ENCODE measurements at places on chromosomes 4 and X.

GRCh38 chr4:185405296-185405999, 8.8 kb downstream of the ANKRD37 start:
- no peak for DNase-seq

- DNase-seq, result no peak
These were observed 236.1 kb upstream of the EDNRA start for GRCh38 chr4:147244786-147245185.

DNA sequence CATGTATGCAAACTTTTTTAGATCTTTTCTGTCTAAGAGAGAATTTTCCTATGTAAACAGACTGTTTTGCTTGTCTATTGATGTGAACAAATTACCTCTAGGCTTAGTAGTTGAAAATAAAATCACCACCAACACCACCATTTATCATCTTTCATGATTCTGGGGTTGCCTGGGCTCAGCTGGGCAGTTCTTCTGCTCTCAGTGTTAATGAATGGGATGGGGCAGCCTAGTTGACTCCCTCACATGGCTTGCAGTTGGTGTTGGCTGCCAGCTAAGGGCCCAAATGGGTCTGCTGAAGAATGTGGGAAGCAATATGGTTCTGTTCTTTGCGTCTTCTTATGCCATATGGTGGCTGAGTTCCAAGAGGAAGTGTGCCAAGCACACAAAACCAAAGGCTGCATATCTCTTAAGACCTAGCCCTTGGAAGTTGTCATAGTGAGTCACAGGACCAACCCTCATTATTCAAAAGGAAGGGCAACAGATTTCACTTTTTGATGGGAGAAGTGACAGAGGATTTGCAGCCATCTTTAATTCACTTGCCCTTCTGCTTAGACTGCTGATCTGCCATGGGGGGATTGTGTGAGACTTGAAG, 17.9 kb downstream of the REELD1 start:
- DNase-seq, result no peak

- DNase-seq, result no peak
These were observed 59.2 kb upstream of the GUCY1A1 start for GRCh38 chr4:155607481-155607880.

DNA sequence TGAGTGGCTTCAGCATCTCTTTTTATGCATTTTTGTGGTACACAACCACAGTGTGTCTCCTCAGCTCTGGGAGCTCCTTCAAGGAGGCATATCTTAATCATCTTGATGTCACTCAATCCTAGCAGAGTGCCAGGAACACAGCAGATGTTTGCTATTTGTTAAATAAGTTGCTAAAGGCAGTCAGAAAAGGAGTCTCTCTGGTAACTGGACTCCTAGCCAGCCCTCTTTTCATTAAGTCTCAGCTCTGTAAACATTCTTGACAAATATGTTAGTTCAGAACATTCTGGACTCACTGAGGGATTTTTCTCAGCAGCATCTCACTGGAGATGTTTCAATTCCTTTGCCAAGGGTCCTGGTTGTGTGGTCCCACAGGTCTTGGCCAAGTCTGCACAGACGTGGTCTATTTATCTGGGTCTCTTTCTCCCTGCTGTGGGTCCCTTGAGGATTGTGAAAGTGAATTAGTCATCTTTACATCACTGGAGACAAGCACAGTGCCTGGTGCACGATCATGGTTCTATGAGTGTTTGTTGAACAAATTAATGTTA, 20.3 kb upstream of the FAM9C start:
- DNase-seq, result no peak

GRCh38 chr4:133887723-133888122, 313.9 kb downstream of the PABPC4L start:
- DNase-seq, result no peak

DNA sequence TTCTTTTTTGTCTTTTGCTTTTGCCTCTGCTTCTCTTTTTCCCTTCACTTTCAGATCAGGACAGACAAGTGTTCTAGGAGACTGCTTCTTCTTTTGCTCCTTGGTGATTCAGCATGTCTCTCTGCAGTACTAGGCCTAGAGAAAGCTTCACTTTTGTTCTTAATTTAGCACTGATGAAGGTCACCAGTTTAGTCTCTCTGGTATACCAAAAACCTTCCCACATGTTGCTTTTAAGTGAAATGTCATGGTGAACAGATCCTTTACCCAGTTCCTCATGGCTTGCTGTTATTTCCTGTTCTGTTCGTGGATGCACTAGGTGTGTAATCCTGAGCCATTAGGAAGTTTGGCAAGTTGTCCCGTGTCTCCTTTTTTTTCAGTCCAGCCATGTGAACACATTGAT, 53.3 kb downstream of the NBDY start:
- no peak for DNase-seq

DNA sequence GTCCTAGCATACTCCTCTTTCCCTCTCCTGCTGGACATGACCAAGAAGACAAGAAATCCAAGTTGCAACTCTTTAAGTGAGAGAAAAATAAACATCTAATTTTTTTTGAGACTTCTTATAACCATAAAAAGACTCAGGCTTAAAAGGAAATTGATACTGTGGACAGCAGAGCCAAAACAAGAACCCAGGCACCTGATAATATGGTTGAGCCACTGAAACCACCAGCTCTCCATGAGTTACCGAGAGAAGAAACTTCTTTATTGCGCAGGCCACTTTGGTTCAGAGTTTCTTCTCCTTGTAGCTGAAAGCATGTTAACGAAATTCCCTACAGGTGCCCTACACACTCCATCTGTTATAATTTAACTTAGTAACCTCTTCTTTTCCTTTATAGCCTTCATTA, 11.3 kb upstream of the SPCS3 start:
- no peak for DNase-seq

DNA sequence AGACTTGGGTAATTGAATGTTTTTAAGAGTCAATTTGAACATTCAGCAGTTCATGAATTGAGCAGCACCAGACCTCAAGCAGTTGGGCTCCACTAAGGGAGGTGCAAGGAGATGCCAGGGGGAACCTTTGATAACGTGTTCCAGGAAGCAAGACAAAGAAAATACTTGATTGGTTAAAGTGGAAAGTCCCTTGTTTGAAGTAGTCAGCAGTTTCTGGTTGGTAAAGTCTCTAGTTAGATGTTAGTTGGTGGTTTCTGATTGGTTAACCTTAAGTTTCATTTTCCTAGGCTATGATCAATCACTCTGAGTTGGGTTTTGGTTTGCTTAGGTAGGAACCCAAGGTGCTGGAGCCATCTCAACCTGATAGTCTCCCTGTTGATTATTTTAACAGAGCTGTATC, 4.0 kb downstream of the HERC6 start:
- DNase-seq, result peak; percentile 27

GRCh38 chr4:10015140-10015753, 6.0 kb downstream of the SLC2A9 start:
- no peak for DNase-seq

DNA sequence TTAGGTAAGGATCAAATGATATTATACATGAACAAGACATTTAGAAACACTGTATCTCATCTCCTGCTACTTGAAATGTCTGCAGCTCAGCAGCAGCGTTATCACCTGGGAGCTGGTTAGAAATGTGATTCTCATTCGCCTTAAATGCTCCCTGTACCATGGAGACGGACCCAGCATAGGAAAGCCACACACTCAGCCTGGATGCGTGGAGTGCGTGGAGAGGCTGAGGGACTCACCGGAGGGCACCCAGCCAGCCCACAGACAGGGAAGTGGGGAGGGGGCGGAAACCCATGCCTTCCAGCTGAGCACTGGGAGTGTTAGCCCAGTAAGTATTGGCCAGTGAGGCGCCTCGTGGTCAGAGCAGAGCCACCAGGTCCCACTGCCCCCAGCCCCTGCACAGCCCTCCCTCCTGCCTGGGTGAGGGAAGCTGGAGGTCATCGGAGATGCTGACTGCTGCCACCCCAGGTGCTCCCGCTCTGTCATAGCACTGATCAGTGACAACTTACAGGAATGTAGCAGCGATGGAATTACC, 15.2 kb downstream of the SUPT20HL1 start:
- no peak for DNase-seq

GRCh38 chr4:156732634-156733033, 239.0 kb downstream of the PDGFC start:
- DNase-seq, result no peak

DNA sequence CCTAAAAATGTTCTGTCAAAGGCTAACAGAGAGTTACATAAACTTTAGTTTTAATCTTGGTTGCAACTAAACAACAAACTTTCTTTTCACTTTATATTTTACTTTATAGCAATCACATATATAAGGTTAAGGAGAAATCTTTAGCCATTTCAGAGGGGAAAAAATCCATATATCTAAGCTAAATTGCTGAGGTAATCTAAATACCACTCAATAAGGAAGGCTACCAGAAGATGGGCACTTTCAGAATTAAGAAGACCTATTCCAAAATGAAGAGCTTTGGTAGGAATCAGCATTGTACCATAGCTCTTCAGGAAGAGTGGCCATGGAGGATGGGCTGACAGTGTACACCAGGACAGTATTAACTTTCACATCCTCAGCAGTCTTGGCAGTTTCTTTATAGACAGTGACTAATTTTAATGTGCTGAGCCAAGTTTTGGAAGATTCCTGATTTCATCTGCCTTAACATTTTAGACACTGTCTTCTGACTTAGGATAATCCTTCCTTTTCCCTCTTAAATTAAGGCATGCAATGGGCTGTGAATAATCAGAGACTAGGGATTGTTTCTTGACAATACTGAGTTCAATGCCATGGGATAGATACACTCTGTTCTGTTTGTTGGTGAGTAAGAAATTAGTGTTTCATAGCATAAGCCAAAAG, 7.1 kb downstream of the FAT4 start:
- no peak for DNase-seq

GRCh38 chr4:152667781-152668180, 12.0 kb downstream of the TMEM154 start:
- DNase-seq, result no peak

DNA sequence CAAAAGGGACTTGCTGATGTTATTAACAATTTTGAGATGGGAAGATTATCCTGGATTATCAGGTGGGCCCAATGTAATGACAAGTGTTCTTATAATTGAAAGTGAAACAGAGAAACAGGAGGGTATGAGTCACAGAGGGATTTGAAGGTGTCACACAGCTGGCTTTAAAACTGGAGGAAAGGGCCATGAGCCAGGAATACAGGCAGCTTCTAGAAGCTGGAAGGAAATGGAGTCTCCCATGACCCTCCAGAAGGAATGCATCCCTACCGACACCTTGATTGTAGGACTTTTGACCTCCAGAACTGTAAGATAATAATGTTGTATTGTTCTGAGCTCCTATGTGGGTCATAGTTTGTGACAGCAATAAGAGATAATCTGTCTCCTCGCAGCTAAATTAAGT, 98.0 kb upstream of the STIM2 start:
- no peak for DNase-seq

DNA sequence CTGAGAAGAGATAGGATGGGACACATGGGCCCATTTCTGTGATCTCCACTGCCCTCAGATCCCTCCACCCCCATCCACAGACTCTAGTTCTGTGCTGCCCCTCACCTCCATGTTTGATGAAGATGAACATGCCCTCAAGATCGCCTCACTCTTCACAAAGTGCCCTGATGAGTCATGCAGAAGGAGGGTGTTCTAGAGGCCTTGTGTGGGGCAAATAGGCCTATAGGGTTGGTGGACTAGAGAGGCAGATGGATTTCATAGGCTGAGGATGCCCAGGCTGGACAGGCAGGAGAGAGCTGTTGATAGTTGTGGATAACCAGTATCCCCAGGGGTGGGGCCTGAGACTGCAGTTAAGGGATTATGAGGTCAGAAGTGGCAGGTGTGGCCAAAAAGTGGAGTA, at the start of gene CXorf65:
Gene CXorf65 (minus strand): TSS at position 314 of the 400 bp plus-strand sequence. CDS start 184 bp downstream, at position 130.
- no peak for DNase-seq

GRCh38 chrX:22310779-22311178, 38.1 kb downstream of the CBLL2 start:
- DNase-seq, result no peak

- no peak for DNase-seq
These were observed 14.3 kb upstream of the RAB28 start for GRCh38 chr4:13498469-13498868.

GRCh38 chr4:186770481-186771175, 47.0 kb upstream of the FAT1 start:
- no peak for DNase-seq

DNA sequence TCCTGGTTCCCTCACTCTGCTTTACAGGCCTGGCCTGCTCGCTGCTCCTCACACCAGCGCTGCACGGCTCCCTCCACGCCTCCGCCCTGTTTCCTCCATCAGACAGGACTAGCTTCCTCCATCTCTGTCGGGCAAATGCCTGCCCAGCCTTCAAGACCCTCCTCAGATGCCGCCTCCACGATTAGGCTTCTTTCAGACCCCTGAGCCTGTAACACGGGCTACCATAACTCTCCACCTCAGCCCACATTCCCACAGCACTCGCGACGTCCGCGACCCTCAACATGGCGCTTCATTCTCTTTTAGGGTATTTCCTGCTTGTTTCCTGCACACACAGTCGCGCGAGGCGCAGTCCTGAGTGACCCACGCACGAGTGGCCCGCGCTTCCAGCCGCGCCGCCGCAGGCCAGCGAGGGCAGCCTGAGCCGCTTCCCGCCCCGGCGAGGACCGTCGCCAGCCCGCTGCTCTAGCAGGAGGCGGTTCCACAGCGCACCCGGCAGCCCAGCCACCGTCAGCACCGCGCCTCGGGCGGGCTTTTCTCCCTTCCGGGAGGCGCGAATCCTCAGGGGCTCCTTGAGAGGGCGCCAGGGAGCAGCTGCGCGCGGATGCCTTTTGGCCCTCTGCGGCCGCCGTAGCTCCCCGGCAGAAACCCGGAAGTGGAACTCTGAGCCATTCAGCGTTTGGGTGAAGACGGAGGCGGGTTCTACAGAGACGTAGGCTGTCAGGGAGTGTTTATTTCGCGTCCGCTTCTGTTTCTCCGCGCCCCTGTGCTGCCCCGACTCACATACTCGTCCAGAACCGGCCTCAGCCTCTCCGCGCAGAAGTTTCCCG, at the start of gene FRG1:
Gene FRG1 (plus strand): TSS at position 695 of the 827 bp plus-strand sequence. CDS start 138 bp downstream, outside the sequence.
- DNase-seq, result peak; percentile 96

DNA sequence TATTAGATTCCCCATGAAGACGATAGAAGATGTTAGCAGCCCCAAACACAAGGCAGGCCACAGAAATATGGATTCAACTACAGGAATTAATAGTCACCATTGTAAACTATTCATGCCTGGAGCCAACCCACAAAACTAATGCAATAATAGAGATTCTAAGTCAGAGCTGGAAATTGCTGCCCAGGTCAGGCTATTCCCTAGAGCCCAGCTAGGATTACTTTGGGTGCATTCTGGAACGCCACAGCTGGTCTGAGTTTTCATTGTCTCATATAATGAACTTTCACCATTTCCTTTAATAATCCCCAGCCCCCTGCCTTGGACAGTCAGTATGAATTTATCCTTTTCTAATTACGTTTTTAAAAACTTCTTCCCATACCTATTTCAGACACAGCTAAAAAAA, 252.6 kb downstream of the PAPSS1 start:
- no peak for DNase-seq

DNA sequence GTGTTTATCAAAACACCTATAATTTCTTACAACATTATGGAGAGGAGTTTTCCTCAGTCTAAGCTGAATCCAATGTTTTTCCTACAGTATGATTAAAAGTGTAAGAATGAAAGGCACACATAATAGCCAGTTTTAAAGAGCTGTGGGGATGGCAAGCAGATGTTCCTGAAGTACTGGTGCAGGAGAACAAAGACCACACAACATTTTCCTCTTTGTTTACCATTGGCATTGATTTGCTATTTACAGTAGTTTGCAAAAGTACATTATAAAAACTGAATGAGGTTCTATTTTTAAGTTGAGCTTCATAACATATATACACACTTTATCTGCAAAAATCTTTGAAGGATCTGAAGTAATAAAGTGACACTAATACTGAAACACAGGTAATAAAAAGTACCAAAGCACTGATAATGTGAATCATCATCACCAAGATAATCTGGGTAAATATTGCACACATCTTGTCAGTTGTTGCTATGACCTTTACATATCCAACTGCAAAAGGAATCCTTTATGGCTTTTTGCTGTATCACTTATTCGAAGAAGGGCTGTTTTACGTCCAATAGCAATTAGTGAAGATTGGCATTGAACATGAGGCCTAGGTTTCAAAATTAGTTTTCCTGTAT, 22.5 kb downstream of the TCEAL1 start:
- DNase-seq, result no peak
